Dorsolateral prefrontal cortex (tissue), 122 donors: ENCODE measurements at places on chromosomes 13 and 19. TPM values are rescaled to one million over a fixed set of nuclear protein-coding genes. Genes with fewer than 3 reads are reported as not detected.

Gene ZIK1
- 5.0 TPM for total RNA-seq

Gene C19orf85
- total RNA-seq = not detected

Gene EXOSC5
- 12.8 TPM for total RNA-seq

Gene OR4F17
- 0.69 TPM for total RNA-seq

Gene HSH2D
- total RNA-seq = not detected

Gene EFNA2
- not detected for total RNA-seq

Gene EGLN2
- total RNA-seq = 109 TPM

Gene LILRB1
- total RNA-seq = 2.6 TPM

Gene KLK15
- total RNA-seq = not detected

Gene CYP4F8
- not detected for total RNA-seq
